Right renal cortex interstitium (tissue), 3 donors: ENCODE measurements at places on chromosomes 1 and 21.

- DNase-seq: no peak
Measured at GRCh38 chr1:116409751-116410191, 36.7 kb downstream of the ATP1A1 start.

DNA sequence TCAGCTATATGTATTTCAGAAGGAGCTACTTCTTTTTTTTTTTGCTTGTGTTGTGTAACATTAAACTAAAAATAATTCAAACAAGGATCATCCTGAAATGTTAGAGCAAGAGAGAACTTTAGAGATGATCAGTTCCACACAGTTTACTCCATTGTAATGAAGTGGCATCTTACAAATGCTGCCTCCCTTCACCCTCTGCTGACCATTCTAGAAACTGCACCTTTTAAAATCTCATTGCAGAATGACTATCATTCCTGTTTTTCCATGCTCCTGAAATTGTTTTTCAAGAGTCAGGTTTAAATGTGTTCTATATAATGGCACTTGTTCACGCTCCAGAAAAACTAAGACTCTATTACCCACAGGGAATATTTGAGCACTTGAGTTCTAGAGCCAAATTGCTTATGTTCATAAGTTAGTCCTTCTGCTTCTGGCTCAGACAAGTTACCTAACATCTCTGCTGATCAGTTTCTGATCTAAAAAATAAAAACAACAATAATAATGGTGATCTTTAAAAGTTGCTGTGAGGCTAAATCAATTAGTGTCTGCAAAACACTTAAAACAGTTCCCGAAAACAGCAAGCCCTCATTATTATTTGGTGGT lies 21.5 kb upstream of the SLC44A5 start:
- DNase-seq: no peak

DNA sequence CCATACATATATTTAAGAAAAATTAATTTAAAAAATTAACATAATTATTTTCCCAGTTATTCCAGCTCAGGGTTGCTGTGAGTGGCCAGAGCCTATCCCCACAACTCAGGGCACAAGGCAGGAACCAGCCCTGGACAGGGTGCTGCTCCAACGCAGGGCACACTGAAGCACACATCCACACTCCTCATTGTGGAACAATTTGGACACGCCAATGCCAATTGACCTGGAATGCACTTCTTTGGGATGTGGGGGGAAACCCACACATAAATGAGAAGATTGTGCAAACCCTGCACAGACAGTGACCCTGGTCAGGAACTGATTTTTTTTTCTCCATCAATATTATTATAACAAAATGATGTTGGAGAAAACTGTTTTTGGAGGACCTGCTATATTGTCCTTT lies 23.4 kb downstream of the SAMSN1 start:
- no peak for DNase-seq

DNA sequence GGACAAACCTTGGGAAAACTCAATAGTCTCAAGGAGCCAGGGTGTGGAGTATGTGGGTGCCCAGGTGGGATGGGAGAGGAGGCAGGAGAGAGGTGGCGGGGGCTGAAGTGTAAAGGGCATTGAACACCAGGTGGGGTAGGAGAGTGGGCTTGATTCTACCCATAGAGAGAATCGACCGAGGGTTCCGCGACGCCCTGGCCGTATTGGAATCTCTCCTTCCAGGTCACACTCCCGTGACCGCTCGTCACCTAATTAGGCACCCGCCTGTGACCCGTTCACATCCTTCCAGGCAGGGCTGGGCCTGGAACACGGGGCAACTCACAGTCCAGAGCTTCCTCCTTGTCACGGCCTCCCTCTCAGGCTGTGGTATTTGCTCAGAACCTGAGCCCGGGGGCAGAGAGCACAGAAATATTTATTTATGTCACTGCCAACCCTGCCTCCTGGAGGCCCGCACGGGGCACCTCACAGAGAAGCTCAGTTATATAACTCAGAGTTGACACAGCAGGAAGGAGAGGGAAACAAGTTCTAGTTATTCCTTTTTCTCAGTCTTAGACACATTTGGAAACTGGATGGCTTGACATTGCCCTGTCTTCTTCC lies 12.0 kb downstream of the NCMAP start:
- DNase-seq: no peak

- peak; percentile 13 for DNase-seq
Measured at GRCh38 chr1:238252033-238252802, 361.5 kb upstream of the ZP4 start.

DNA sequence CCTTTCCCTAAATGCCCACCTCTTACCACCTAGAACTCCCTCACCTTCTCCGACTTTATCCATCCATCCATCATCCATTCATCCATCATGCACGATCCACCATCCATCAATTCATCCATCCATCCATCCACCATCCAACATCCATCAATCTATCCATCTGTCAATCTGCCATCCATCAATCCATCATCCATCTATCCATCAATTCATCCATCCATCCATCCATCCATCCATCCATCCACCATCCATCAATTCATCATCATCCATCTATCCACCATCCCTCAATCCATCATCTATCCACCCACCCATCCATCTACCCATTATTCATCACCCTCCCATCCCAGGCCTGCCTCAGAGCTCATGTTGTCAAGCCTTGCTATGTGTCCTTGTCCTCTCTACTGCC lies 34.5 kb downstream of the WNT3A start:
- no peak for DNase-seq

DNA sequence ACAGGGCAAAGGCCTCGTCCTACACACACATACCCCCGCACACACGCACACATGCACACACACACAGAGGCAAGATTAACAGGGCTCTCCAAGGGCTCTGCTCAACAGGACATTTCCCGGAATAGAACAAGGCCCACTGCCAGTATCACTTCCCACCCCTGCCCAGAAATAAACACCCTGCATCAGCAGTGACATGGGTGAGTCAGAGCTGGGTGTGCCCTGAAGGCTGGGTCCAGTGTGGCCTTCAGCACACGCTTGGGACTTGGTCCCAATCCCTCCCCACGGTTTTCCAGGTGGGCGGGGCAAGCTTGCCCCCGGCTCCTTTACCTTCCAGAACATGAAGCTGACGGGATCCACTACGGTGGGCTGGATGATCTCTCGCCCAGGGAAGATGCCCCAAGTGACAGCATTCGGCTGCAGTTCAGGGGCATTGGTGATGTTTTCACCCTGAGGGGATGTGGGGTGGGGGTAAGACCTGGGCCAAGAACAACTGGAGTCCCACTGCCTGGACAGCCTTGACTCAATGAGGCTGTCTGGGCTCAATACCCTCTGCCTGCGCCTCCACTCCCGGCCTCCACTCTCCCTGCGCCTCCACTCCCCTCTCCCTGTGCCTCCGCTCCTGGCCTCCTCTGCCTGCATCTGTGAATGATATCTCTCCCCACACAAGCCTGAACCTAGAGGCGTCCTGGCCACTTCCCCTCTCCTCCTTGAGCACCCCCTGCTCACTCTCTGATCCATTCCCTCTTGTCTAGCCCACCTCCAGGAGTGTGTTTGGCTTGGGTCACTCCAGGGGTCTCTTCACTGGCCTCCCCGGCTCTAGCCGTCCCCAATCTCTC lies 14.7 kb downstream of the MTHFR start:
- DNase-seq: no peak

- DNase-seq: no peak
Measured at GRCh38 chr1:233016798-233017197, 66.4 kb downstream of the NTPCR start.

- DNase-seq: no peak
Measured at GRCh38 chr1:177561436-177561835, 390.7 kb downstream of the BRINP2 start.

GRCh38 chr21:36104317-36105300 lies 30.3 kb upstream of the CBR3 start:
- peak; percentile 69 for DNase-seq

GRCh38 chr1:17097147-17097546 lies 22.1 kb downstream of the PADI2 start:
- no peak for DNase-seq

DNA sequence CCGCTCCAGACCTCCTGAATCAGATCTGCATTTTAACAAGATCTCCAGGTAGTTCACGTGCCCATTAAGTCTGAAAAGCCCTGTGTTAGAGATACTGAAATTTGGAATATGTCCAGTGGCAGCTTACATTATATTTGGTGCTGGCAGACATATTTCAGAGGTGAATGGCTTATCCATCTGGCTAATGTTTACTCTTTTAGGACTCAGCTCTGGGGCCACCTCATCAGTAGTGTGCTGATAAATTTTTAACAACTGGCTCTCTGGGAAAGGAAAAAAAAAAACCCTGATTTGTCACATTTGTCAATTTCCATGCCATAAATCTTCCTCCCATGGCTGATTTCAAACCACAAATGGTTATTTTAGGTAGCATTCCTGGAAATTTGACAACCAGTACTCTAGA lies 25.3 kb upstream of the SYT6 start:
- DNase-seq: no peak

GRCh38 chr1:33326785-33327184 lies 5.9 kb upstream of the A3GALT2 start:
- no peak for DNase-seq
